ENCODE measurements at places on chromosomes 5 and 9. TPM values are rescaled to one million over a fixed set of nuclear protein-coding genes. Genes with fewer than 3 reads are reported as not detected.

- H3K36me3 ChIP-seq: no peaks in the 10 kb centered on the region
- no peak for DNase-seq
- H3K27me3 ChIP-seq: no peaks in the 10 kb centered on the region
These were observed 14.5 kb upstream of the ANKRD55 start for GRCh38 chr5:56247592-56247991.

The RAB24 gene
- 68.8 TPM for total RNA-seq

DNA sequence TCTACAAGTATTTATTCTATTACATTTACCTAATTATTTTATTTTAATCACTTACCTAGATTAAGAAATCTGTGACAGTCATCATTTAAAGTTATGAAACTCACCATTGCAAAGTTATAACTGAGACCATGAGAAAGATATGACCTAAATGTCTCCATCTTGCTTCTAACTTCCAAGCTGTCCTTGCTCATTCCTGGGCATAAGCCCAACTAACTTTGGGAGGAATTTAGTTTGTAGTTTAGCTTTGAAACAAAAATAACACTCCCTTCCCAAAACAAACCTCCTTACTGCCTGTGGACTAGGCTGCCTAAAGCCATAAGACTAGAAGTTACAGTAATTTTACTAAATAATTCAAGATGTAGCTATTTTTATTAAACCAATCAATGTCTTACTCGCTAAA, 195.6 kb upstream of the RAI14 start:
- H3K27me3 ChIP-seq: no peaks in the 10 kb centered on the region
- no peak for DNase-seq
- H3K36me3 ChIP-seq: no peaks in the 10 kb centered on the region
- H3K27ac ChIP-seq: peak overlapping the region; percentile 24

The INSL6 gene
- total RNA-seq: not detected

- no peak overlapping the region for H3K27ac ChIP-seq
- H3K4me3 ChIP-seq: no peak overlapping the region
- no peak for DNase-seq
- no peaks in the 10 kb centered on the region for H3K27me3 ChIP-seq
- peaks cover 56% of the 10 kb centered on the region for H3K36me3 ChIP-seq
These were observed 38.2 kb downstream of the AQP7 start for GRCh38 chr9:33364127-33364526.

DNA sequence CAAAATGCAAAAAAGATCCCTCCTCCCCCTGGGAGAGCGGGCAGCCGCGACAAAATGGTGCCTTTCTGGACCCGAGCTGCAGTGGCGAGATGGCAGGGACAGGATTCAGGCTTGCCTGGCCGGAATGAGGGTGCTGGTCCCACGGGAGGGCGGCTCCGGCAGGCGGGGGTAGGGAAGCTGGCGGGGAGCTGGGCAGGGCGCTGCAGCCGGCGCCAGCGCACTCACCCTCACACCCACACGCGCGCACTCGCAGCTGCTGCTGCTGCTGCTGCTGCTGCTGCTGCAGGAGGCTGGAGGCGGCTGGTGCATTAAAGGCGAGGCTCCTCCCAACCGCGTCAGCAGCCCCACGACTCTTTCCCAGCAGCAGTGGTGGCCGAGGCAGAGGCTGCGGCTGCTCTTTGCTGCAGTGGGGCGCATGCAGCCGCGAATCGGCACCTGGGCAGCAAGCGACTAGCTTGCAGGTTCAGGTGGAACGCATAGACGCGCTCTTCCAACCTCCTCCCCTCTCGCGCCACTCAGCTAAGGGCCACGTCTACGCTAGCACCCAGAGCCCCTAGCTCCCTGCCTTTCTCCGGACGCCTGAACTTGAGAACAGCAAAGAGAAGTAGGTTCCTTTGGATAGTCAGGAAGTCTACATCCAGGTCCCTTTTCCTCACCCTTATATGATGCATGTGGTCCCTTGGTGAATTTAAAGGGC, at the start of gene PPP2R2B:
PPP2R2B (minus strand) TSS at position 282 of the 697 bp plus-strand sequence.
- DNase-seq: no peak
- H3K27ac ChIP-seq: peak within 1 kb of the TSS; percentile 50
- no peaks in the 10 kb centered on the region for H3K27me3 ChIP-seq

DNA sequence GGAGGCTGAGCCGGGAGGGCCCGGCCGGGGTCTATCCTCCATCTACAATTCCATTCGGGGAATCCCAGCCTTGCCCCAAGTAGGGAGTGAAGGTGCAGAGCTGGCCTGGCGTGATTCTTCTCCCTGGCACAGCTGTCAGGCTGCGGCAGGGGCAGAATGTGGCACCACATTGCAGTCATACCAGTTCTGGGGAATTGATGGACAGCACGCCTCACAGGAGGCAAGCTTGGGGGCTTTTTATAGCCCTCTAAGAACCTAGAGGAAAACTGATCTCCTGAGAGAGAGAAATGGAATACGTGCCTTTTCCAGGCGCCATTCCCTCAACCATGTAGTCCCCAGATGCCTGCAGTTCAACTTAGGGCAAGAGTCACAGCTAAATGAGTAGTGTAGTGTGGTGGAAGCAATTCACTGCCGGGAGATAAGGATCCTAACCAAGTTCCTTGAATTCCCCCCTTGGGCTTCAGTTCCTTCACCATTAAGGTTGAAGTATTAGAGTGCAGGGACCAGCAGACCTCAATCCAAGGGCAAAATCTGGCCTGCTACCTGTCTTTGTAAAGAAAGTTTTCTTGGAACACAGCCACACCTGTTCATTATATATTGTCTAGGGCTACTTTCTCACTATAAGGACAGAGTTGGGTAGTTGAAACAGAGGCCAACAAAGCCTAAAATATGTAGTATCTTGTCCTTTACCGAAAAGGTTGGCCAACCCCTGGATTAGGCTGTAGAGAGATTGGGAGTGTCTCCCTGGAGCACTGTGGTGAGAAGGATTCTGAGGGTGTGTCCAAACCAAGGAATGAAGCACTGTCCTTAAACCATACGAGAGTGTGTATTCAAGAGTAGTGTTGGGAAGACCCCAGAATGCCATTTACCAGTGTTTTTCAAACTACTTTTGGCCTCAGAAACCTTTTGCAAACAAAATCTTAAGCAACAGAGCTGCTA, 10.6 kb downstream of the AFAP1L1 start:
- no peak overlapping the region for H3K27ac ChIP-seq
- no peak for DNase-seq
- no peaks in the 10 kb centered on the region for H3K27me3 ChIP-seq
- no peak overlapping the region for H3K4me3 ChIP-seq
- H3K36me3 ChIP-seq: no peaks in the 10 kb centered on the region
- H3K4me1 ChIP-seq: no peaks in the 10 kb centered on the region

The TAF11L5 gene
- not detected for total RNA-seq

- no peaks in the 10 kb centered on the region for H3K4me1 ChIP-seq
- no peak for DNase-seq
- no peak overlapping the region for H3K4me3 ChIP-seq
- H3K27ac ChIP-seq: no peak overlapping the region
- no peaks in the 10 kb centered on the region for H3K27me3 ChIP-seq
These were observed 35.5 kb downstream of the MED10 start for GRCh38 chr5:6342689-6343315.

DNA sequence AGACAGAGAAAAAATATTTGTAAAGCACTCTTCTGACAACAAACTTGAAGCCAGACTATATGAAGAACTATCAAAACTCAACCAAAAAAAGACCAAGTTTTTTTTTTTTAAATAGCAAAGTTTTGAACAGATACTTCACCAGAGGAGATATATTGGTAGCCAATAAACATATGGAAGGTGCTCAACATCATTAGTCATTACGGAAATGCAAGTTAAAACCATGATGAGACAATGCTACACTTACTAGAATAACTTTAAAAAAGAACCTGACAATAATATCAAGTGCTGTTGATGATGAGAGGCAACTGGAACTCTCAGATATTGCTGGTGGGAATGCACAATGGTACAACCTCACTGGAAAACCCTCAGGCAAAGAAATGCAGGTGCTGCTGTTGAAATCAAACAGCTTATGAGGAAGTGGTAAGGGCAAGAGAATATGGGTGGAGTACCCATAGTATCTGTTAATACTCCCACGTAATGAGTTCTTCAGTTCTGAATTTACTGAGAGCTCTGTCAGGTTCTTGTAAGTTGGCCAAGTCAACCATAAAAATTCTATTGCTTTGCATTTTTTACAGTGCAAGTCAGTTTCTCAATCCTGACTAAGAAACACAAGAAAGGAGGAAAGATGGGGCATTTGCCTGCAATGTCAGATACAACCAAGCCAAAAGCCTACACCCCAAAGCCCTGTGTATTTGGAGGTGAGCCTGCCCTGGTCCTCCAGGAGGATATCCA, 87.3 kb upstream of the GNAQ start:
- no peaks in the 10 kb centered on the region for H3K27me3 ChIP-seq
- no peak overlapping the region for H3K4me3 ChIP-seq
- no peak for DNase-seq
- no peaks in the 10 kb centered on the region for H3K4me1 ChIP-seq

The PDE8B gene
- 28.1 TPM for total RNA-seq

The IFNK gene
- total RNA-seq: not detected

The GRIA1 gene
- total RNA-seq: 7.0 TPM

The TEX48 gene
- total RNA-seq: not detected

- no peaks in the 10 kb centered on the region for H3K4me1 ChIP-seq
- H3K4me3 ChIP-seq: no peak overlapping the region
- no peak for DNase-seq
- H3K27ac ChIP-seq: no peak overlapping the region
- no peaks in the 10 kb centered on the region for H3K27me3 ChIP-seq
- H3K36me3 ChIP-seq: no peaks in the 10 kb centered on the region
These were observed 54.3 kb upstream of the RGS7BP start for GRCh38 chr5:64451551-64451950.

The TXNDC8 gene
- not detected for total RNA-seq

GRCh38 chr9:86274821-86275643, 7.3 kb downstream of the ISCA1 start:
- no peaks in the 10 kb centered on the region for H3K27me3 ChIP-seq
- no peaks in the 10 kb centered on the region for H3K4me1 ChIP-seq
- H3K27ac ChIP-seq: no peak overlapping the region

The FREM1 gene
- 0.85 TPM for total RNA-seq

The PCDHGA10 gene
- total RNA-seq: 4.4 TPM

GRCh38 chr5:112371067-112371466, 48.0 kb downstream of the EPB41L4A start:
- H3K27me3 ChIP-seq: no peaks in the 10 kb centered on the region
- H3K36me3 ChIP-seq: no peaks in the 10 kb centered on the region
- no peak overlapping the region for H3K27ac ChIP-seq
- DNase-seq: no peak
- H3K4me3 ChIP-seq: no peak overlapping the region

The DNAJC21 gene
- 30.5 TPM for total RNA-seq

DNA sequence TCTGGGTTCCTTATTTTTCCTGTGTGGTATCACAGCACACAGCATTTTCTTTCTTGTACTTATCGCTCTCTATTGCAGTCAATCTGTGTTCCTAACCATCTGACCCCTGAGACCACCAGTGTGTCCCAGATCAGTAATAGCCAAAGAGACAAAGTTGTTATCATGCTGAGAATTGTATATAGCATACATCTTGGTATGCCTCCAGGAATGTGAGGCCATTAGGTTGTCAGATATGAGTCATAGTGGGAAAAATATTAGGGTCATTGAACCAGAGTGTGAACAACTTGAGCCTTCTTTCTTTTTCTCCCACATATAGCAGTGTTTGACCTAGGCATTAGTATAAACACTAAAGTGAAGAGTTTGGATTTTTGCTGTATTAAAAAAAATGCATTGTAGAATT, 106.3 kb downstream of the NDUFAF2 start:
- no peak for DNase-seq
- no peaks in the 10 kb centered on the region for H3K4me1 ChIP-seq
- H3K36me3 ChIP-seq: no peaks in the 10 kb centered on the region
- no peaks in the 10 kb centered on the region for H3K27me3 ChIP-seq
- no peak overlapping the region for H3K27ac ChIP-seq

GRCh38 chr5:74623006-74623611, 17.4 kb downstream of the ENC1 start:
- no peak for DNase-seq
- no peaks in the 10 kb centered on the region for H3K36me3 ChIP-seq
- no peaks in the 10 kb centered on the region for H3K4me1 ChIP-seq
- H3K27me3 ChIP-seq: no peaks in the 10 kb centered on the region

The GRXCR2 gene
- not detected for total RNA-seq

The TAS2R1 gene
- not detected for total RNA-seq

The RNF180 gene
- total RNA-seq: 7.9 TPM

The PCDHB14 gene
- 10.6 TPM for total RNA-seq

The ADCY2 gene
- 0.11 TPM for total RNA-seq

DNA sequence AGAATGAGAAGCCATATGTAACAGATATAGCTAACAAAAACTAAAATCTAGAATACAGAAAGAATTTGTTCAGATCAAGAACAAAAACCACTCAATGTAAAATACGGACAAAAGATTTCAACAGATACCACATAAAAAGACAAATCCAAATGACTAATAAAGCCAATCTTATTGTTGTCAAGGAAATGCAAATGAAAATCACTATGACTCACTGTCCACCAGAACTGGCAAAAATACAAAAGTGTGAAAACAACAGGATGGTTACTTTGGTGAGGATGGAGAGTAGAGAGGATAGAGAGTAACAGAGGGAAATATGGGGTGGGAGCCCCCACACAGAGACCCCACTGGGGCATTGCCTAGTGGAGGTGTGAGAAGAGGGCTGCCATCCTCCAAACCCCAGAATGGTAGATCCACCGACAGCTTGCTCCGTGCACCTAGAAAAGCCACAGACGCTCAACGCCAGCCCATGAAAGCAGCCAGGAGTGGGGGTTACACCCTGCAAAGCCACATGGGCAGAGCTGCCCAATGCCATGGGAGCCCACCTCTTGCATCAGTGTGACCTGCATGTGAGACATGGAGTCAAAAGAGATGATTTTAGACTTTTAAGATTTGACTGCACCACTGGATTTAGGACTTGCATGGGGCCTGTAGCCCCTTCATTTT, 15.2 kb upstream of the RHOBTB3 start:
- no peaks in the 10 kb centered on the region for H3K27me3 ChIP-seq
- H3K27ac ChIP-seq: no peak overlapping the region
- H3K4me1 ChIP-seq: no peaks in the 10 kb centered on the region
- no peak for DNase-seq

- peaks cover 20% of the 10 kb centered on the region for H3K36me3 ChIP-seq
- peak overlapping the region; percentile 84 for H3K27ac ChIP-seq
- DNase-seq: no peak
These were observed 249.6 kb downstream of the FANCC start for GRCh38 chr9:95067897-95068296.

GRCh38 chr9:5144217-5144616, 41.2 kb downstream of the INSL6 start:
- H3K27ac ChIP-seq: no peak overlapping the region
- H3K27me3 ChIP-seq: no peaks in the 10 kb centered on the region
- no peak overlapping the region for H3K4me3 ChIP-seq
- peaks cover 55% of the 10 kb centered on the region for H3K36me3 ChIP-seq

The WDR38 gene
- total RNA-seq: not detected

DNA sequence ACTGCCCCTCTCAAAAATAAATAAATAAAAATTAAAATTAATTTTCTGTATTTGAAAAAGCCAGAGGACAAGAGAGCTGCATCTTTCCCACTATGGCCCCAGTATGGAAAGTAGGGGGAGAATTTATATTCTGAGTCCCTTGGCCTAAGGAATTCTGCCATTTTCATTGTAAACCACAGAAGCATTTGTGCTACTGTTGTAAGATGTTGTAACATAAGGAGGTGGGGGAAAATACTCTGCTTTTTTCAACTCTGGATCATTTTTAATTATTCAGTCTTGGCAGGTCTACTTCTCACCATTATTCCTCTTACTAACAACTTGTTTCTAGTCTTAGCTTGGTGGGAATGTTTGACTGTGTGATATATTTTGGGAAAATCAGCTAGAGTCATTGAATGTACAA, 52.3 kb upstream of the APC start:
- H3K36me3 ChIP-seq: no peaks in the 10 kb centered on the region
- no peaks in the 10 kb centered on the region for H3K27me3 ChIP-seq
- H3K4me1 ChIP-seq: no peaks in the 10 kb centered on the region
- no peak overlapping the region for H3K4me3 ChIP-seq

The CTNNAL1 gene
- total RNA-seq: 16.4 TPM
